ENCODE measurements at places on chromosomes 5 and 9. TPM values are rescaled to one million over a fixed set of nuclear protein-coding genes. Genes with fewer than 3 reads are reported as not detected.

DNA sequence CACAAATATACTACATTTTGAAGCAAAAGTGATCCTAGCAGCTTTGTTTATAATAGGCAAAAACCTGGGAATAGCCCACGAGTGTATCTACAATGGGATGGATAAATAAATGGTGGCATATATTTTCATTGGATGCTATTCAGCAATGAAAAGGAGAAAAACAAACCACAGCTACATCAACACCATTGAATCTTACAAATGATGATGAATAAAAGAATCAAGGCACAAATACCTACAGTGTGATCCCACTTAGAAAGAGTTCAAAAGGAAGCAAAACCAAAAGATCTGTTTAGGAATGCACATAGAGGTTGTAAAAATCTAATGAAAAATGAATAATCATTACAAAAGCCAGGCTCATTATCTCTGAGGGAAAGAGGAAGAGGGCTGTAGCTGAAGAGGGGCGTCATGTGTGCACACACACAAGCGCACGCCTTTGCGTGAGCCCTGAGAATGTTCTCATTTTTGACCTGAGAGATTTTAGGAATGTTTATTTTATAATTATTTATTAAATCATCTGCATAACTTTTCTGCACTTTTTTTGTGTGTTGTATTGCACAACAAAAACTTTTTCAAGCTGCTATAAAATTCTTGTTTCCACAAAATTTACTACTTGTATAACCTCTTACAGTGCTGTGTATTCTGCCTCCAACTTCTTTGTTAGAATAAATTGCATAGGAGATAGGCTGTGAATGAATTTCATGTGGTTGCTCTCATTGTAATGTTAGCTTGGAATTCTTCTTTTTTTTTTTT lies 5.9 kb upstream of the RHOBTB3 start:
- DNase-seq: no peak

DNA sequence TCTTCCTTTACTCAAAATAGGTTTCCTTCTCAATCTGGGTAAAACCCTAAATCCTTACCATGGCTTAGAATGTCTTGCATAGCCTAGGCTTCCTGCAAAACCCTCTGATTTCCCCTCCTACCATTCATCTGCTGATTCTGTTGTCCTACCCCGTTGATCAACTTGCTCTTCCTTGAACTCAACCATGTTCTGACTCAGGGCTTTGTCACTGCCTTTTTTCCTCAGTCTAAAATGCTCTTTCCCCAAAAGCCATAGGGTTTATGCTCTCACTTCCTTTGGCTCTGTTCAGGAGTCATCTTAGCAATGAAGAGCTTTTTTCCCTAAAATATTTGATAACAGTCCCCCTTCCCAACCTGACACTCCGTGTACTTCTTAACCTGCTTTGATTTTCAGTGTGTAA lies 79.4 kb upstream of the IZUMO3 start:
- DNase-seq: no peak

DNA sequence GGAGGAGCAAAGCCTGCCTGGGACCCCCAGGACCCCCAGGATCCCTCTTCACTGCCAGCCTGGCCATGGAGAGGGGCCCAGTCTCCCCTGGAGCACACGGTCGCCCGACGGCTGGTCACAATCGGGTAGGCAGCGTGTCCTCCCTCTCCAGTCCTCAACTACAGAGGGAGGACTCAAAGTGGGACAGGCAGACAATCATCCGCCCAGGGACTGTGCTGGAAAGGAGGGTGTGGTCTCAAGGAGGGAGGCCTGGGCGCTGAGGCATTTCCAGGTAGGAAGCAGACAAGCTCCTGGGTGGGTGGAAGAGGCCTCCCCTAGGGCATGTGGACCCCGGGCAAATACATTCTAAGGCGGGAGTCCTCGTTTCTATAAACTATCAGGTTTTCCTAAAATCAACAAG lies 93.2 kb upstream of the ADAMTS2 start:
- no peak for DNase-seq

GRCh38 chr5:131942016-131942415 lies 3.4 kb downstream of the MEIKIN start:
- DNase-seq: no peak

GRCh38 chr5:140106101-140106500 lies 7.8 kb upstream of the PURA start:
- no peak for DNase-seq

- no peak for DNase-seq
Observed at GRCh38 chr5:124179819-124180218, 566.6 kb downstream of the ZNF608 start.

The COX7C gene
- 583 TPM for total RNA-seq

The TBC1D2 gene
- 0.41 TPM for total RNA-seq

The OSMR gene
- 0.22 TPM for total RNA-seq

The TRIM36 gene
- 42.6 TPM for total RNA-seq

All from neural progenitor cell (in vitro differentiated cells).